ENCODE measurements at places on chromosomes 5 and 9. TPM values are rescaled to one million over a fixed set of nuclear protein-coding genes. Genes with fewer than 3 reads are reported as not detected.

GRCh38 chr5:159671886-159672285 is 244.4 kb upstream of the ADRA1B start:
- no peak for DNase-seq

GRCh38 chr9:135373820-135374219 is 105.8 kb upstream of the PPP1R26 start:
- DNase-seq: no peak

- DNase-seq: no peak
These were observed 114.2 kb downstream of the RGS3 start for GRCh38 chr9:113577525-113578261.

The TAF11L3 gene
- not detected for total RNA-seq

The EPB41L4B gene
- 0.93 TPM for total RNA-seq

The TRIM36 gene
- total RNA-seq: 18.9 TPM

The STPG3 gene
- not detected for total RNA-seq

All from A172 (cell line).